ENCODE measurements at places on chromosomes 4 and X. TPM values are rescaled to one million over a fixed set of nuclear protein-coding genes. Genes with fewer than 3 reads are reported as not detected.

DNA sequence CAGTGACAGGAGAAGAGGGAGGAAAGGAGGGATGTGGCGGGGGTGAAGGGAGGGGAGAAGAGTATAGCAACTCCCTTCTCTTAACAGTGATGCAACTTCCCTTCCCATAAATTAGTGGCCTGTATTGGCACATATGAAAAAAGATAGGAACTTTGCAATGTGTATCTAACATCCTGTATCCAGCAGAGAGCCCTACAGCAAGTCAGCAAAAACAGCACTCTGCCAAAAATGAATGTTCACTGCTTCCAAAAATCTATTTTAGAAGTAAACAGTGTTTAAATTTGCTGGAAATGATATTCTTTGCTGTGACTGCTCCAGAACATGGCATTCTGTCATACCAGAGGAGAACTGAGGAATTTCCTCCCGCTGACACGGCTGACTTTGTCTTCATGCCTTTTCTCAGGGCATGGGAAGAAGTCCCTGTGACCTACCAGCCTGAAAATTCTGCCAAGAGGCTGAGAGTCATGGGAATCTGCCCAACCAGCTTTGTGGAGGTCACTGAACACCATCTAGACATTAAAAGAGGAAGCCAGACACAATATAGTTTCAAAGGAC lies 343.4 kb upstream of the RASGEF1B start:
- no peak for DNase-seq

- DNase-seq: no peak
Observed at GRCh38 chr4:139582044-139582443, 26.0 kb upstream of the SETD7 start.

GRCh38 chr4:68062501-68062900 lies 67.2 kb downstream of the TMPRSS11F start:
- no peak for DNase-seq

DNA sequence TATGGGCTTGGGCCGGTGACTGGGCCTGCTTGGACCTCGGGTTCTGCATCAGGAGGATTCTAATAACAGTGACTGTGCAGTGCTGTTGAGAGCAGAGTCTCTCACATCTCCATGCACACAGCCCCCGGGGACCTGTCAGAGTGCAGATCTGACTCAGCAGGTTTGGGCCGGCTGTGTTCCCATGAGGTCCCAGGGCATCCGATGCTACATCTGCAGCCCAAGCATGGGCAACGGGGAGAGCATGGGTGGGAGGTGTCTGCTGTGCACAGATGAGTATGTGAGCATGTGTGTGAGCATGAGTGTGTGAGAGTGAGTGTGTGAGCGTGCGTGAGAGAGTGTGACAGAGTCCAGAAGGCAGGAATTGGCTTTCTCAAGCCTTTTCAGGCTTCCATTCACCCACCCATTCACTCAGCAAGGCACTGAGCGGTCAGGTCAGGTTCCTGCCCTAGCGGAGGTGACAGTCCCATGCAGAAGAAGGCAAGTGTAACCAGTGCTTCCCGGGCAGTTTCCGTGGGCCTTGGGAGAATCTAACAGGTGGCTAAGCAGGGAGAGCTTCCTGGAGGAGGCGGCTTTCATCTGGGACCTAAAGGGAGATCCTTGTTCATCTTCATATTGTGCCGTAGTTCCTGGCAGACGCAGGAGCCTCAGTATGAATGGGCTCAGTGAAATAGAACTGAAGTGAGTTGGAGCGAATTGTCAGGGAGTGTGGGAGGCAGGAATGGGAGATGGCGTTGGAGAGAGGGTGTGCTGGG lies 62.6 kb downstream of the SORCS2 start:
- no peak for DNase-seq

Gene CXorf49
- 80.7 TPM for total RNA-seq

Gene TRMT10A
- total RNA-seq: 14.8 TPM

Measured in kidney epithelial cell (primary cell).